Islet precursor cell (in vitro differentiated cells): ENCODE measurements at places on chromosomes 1 and 21.

DNA sequence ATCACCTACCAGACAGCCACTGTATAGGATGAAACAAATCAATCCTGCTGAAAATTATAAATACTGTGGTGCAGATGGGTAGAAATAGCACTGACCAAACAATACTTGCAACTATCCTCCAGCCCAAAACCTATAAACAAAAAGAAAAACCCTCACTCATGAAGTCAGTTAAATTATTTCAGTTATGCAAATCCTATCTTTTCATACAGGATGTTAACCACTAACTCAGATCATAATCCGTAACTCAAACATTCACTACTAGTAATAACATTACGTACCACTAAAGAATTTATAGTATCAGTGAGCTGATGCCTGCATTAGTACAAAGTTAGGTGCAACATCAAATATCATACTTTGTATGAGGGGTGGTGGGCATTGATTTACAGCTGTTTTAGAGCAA lies 2.6 kb downstream of the NDC1 start:
- no peak for DNase-seq

DNA sequence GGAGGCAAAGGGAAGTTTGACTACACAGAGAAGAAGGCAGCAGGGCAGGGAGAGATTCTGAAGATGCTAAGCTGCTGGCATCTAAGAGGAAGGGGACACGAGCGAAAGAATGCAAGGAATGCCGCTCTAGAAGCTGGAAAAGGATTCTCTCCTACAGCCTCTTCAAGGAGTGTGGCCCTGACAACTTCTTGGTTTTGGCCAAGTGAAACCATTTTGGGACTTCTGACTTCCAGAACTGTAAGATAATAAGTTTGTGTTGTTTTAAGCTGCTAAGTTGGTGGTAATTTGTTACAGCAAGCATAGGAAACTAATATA lies 28.5 kb downstream of the MGST3 start:
- DNase-seq: peak; percentile 72

DNA sequence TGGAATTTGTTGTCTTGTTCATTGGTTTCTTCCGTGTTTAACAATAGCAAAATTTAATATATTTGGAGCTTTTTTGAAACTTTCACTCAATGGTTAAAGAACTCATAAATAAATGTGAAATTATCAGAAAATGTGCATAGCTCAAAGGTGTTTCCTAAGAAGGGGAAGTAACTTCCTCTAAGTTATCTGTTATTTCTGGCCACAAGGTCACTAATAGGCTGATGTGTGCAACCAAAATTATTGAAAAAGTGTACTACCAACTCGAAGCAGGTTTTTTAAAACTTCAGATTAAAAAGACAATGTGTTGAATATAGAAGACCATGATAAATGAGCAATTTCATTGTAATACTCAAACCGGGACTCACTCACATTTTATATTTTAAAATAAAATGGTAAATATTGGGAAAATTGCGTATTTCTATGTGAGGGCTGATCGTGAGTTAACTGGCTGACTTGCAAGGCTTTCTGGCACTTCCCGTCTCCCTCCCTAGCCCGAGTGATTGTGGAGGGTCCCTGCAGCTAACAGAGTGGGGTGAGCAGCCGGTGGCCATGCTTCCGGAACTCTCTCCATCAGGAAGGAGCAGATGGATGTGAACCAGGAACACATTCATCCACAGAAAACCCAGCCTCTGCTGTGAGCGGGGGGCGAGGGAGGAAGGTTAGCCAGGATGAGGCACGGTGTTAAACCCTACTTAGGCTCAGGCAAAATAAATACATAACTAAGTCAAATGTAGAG lies 96.9 kb downstream of the ERG start:
- DNase-seq: no peak

- DNase-seq: no peak
Observed at GRCh38 chr1:231952154-231952553, 325.6 kb downstream of the DISC1 start.

- no peak for DNase-seq
Observed at GRCh38 chr1:20931930-20932436, 144.9 kb upstream of the HP1BP3 start.

GRCh38 chr1:35326246-35326866 lies 57.8 kb downstream of the ZMYM4 start:
- DNase-seq: no peak

- DNase-seq: peak; percentile 88
Observed at GRCh38 chr1:109617291-109617801, 2.1 kb downstream of the GNAT2 start.

- DNase-seq: no peak
Observed at GRCh38 chr1:223620297-223620897, 45.1 kb downstream of the CAPN8 start.

DNA sequence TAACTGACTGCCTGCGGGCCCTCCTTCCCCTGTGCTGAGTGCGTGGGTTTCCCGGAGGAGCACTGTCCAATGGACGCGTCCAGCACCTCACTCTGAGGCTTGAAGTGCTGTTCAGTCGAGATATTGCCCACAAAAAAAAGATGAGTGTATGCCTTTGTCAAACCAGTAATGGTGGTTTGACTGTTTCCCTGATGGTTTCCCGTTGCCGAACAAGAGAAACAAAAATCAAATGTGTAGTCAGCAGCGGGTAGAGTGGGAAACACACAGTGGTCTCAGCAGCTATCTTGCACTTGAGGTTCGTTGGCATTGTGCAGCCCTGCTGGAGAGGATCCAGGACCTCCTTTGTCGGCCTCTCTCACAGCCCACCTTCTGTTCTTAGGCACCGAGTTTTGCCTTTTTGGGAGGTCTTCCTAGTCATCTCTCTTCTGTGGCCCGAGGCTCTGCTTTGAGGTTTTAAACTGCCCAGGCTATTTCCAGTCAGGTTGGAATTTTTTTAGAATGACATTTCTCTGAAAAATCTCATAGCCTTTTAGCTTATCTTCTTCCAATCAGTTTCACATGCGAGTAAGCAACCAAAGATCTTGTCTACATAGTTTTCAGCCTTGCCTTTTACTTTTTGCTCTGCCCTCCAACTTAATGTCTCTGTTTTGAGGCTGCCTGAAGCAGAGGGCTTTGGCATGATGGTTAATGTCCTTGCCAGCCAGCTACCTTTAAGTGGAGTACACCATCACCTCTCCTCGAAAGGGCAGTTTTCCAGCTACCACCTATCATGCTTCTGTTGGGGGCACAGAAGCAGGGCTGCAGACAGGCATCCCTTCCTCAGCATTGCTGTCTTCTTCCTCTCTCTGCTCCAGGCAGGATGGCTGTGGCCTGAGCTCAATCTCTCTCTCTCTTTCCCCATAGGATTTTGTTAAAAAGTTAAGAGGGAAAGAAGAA lies 132.3 kb downstream of the URB2 start:
- peak; percentile 79 for DNase-seq

DNA sequence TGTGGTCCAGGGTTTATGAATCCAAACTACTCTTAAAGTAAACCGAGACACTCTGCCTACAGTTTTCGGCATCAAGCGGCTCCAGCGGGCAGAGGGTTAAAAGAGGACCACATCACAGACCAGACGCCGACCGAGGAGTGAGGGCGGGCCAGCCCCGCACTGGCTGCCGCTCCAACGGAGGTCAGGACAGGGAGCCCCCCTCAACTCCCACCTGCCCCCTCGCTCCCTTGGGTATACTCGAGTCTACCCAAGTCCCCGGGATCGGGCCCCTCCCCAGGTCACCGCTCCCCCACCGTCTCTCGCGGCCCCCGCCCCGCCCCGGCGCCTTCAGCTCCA lies 312 bp downstream of the ARNT start:
- no peak for DNase-seq

- no peak for DNase-seq
Observed at GRCh38 chr1:27322569-27323240, 742 bp downstream of the TMEM222 start.

DNA sequence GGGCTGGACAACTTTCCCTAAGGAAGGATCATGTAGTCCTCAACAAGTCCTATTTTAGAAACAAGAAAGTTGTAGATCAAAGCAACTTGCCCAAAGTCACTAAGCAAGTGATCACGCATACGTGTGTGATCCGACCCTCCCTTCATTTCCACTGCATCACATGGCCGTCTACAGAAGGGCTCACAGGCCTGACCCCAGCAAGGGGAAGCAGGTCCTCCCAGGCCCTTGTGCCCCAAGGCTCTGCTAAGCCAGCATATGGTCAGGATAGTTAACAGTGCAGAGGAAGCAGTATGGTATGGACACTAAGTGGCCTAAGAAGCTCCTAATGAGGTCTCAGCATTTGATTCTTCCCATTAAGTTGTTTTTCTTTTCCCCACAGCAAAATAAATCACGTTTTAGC lies 24.8 kb downstream of the TFAP2E start:
- peak; percentile 67 for DNase-seq

GRCh38 chr1:17277511-17278159 lies 28.7 kb downstream of the PADI3 start:
- peak; percentile 43 for DNase-seq

- DNase-seq: no peak
Observed at GRCh38 chr1:59747420-59748024, 67.2 kb upstream of the HOOK1 start.

- DNase-seq: no peak
Observed at GRCh38 chr1:233060461-233060994, 110.1 kb downstream of the NTPCR start.

DNA sequence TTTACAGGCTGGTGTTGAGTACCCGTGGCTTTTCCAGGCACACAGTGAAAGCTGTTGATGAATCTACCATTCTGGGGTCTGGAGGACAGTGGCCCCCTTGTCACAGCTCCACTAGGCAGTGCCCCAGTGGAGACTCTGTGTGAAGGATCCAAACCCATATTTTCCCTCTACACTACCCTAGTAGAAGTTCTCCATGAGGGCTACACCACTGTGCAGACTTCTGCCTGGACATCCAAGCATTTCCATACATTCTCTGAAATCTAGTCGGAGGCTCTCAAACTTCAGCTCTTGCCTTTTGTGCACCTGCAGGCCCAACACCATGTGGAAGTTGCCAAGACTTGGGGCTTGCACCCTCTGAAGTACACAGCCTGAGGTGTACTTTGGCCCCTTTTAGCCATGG lies 227.8 kb downstream of the BACH1 start:
- DNase-seq: no peak

GRCh38 chr1:43447891-43448708 lies 5.6 kb downstream of the HYI start:
- DNase-seq: peak; percentile 54

GRCh38 chr1:245997471-245998258 lies 509.4 kb downstream of the SMYD3 start:
- peak; percentile 87 for DNase-seq

- DNase-seq: no peak
Observed at GRCh38 chr1:161866241-161866640, 100.1 kb downstream of the ATF6 start.

DNA sequence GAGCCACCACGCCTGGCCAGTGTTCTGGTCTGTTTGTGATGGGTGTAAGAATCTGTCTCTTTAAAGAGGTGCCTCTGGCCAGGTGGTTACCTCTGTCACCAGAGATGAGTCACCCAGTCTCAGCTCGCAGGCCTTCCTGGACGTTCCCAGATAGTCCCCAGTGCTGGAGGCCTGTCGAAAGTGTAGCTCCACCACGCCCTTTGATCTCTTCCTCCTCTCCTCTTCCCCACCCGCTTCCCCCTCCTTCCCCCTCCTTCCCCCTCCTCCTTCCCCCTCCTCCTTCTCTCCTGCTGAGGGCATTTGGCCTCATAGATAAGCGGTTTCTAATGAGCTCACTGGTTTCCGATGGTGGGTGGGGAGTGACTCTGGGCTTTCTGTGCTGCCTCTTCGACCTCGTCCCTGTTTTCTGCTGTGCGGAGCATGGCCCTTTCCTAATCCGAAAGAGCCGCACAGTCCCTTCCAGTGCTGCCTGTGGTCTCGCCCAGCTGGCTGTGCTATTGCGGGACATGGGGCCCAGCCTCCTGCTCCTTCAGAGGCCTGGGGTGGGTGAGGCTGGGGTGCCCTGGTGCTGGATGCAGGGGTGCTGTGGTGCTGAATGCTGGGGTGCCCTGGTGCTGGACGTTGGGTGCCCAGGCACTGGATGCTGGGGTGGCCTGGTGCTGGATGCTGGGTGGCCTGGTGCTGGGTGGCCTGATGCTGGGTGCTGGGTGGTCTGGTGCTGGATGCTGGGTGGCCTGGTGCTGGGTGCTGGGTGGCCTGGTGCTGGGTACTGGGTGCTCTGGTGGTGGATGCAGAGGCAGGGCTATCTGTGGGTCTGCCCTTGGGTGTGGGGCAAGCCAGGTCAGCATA lies 19.2 kb downstream of the AGPAT3 start:
- peak; percentile 96 for DNase-seq

DNA sequence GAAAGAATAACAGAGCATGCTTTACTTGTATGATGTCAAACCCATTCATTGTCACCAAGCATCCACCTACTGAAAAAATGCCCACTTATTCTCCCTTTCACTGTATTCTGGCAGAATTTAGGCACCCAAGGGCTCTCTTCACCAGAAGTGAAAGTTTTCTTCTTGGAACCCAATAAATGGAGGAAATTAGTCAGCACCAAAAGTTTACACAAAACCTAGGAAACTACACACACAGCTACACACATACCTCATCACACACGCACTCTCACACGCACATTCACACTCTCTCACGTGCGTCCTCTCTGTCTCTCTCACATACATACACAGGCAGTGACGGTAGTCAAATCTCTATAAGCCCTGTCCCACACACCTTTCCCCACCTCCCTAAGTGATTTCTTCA lies 37.6 kb downstream of the MCOLN2 start:
- no peak for DNase-seq

DNA sequence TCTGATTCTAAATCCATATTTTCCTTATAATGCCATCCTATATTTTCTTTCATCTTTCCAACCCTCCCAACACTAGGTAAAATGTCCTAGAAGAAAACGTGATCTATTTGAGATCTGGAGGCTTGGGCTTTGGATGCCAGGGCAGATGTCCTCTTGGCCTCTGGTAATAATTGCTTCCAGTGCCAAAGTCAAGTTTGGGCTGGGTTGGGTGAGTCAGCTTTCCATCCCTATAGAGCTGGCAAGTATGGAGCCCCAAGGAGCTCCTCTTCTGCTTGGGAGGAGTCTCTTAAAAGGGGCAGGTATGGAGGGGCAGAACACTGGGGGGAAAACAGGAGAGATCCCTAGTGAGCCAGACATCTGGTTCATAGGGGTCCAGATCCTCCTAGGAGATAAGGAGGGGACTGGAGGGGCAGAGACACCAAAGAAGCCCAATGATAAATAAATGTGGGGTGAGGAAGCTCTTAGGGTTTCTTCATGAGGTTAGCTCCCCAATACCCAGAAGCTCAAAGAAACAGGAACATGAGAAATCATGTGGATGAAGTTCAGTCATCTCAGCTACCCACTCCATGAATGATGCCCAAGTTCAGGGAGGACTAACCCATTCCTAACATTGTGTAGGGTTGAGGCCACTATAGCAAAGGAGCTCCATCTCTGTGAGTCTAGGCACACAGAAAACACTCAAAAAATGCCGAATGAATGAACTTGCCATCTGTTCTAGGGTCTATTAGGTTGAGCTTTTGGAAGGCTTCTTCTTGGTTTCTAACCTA lies 3.5 kb downstream of the C1orf116 start:
- DNase-seq: no peak

GRCh38 chr1:13829152-13829769 lies 129.3 kb downstream of the PRDM2 start:
- DNase-seq: no peak

- DNase-seq: peak; percentile 78
Observed at GRCh38 chr1:198018529-198018928, 101.4 kb downstream of the LHX9 start.

GRCh38 chr1:43435146-43436145 lies 18.3 kb downstream of the HYI start:
- DNase-seq: peak; percentile 49

GRCh38 chr21:23725576-23725975 lies 1881.7 kb downstream of the MRPL39 start:
- no peak for DNase-seq
